ENCODE measurements at places on chromosomes 3 and 15.
A peak's percentile ranks its signal among the peaks of the same experiment; 100 is the strongest.

DNA sequence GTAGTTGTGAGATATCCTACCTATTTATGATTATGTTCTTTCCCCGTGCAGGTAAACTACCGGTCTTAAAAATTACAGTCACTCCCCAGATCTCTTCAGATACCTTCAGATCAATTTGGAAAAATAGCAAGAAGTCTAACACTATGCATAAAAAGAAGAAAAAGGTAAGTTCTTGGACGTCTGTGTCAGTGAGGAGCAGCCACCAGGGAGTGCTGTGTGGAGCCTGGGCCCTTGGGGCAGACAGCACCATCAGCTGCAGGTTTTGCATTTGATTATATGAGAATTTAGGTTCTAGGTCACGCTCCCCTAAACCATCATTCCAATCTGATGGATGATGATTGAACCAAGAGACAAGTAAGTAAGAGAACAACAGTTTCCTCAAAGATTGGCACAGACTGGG lies 8.9 kb upstream of the RNF7 start:
- DNase-seq = peak; percentile 25

GRCh38 chr15:24823473-24823872 lies 131.3 kb upstream of the SNRPN start:
- DNase-seq = no peak

DNA sequence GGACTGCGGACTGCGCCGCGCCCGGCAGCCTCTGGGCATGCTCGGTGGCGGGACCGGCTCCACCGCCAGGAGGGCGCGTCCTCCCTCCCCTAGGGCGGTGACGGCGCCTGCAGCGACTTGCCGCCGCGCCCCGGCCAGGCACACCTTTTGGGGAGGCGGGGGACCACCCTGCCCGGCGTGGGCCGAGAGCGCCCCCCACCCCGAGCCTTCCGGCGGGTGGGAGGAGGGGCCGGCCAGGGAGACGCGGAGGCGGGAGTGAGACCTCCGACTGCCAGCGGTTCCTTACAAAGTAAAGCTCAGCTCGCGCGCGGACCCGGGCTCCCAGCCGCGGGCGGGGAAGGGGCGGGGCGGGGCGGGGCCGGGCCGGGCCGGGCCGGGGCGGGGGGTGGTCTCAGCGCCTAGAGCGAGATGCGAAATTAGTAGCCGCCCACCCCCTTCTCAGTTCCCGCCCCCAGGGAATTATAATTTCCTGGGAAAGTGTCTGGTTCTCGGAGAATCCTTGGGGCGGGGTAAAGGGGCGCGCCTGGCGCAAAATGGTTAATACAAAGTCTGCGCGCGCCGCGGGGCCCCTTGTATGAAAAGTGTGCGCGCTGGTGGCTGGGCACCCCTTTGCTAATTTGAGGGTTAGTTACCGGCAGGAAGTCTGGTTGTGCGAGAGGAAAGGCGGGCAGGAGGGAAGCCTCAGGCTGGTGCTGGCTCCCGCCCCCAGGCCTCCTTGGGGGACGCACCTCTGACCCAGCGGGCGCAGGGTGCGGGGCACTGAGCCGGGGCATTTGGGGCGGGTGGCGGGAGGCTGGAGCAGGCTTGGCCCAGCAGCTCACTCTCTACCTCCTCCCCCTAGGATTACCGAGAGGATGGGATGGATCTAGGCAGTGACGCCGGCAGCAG lies 224.8 kb upstream of the IL12A start:
- DNase-seq = peak; percentile 54

DNA sequence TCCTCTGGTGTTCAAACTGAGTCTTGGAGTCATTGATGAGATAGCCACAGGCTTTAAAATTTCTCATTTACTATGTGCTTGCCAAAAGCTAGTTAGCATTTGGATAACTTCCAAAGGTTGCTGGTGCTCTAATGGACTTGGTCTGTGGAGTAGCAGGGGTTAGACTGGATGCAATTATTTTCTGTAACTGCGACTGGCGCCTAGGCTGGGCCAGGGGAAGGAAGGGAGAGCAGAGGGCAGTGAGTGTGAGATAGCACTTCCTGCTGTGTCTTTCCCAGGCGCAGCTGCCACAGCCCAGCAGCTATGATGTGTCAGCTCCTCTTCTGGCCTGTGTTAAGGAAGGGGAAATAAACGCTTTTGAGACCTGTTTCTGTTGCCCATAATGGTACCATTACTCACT lies 98.6 kb downstream of the MYRIP start:
- DNase-seq = no peak

- no peak for DNase-seq
Observed at GRCh38 chr3:16693820-16694219, 88.6 kb upstream of the DAZL start.

GRCh38 chr3:58623478-58623877 lies 43.1 kb downstream of the FAM3D start:
- DNase-seq = no peak

GRCh38 chr3:160130950-160131349 lies 94.3 kb upstream of the C3orf80 start:
- DNase-seq = no peak

DNA sequence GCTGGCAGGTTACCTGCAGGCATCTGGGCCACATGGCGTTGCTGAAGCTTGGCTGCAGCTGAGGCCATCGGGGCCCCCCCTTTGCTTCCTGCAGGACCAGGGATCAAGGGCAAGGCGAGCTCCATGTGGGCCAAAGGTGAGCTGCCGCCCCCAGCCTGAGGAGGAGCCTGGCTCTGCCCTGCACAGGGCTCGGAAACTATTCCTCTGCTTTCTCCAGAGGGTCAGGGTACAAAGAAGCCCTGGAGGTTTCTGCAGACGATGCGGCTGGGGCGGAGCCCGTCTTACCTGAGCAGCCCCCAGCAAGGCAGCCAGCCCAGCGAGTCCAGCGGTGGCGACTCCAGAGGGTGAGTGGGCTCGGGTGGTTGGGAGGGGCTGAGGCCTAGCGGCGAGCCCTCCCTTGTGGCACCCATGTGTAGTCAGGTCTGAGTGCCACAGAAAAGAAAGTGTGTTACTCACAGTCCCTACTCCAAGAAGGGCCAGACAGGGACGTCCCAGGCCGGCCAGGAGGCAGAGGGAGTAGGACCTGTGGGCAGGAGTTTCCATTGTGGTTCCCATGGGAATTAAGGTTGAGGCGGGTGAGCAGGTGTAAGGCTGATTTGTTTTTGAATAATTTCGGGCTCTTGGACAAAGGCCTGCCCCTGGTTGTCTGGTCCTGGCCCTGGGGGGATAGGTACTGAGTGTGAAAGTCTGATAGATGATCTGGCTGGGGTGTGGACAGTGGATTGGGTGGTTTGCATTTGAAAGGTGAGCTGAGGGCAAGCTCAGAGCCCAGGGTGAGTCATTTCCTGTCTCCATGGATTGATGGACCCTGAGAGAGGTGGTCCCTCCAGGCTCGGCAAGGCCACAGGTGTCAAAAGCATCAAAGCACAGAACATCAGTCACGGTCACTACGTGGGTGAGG lies 25.4 kb downstream of the CFAP100 start:
- no peak for DNase-seq

GRCh38 chr3:74009961-74010844 lies 385.5 kb upstream of the PDZRN3 start:
- DNase-seq = no peak

DNA sequence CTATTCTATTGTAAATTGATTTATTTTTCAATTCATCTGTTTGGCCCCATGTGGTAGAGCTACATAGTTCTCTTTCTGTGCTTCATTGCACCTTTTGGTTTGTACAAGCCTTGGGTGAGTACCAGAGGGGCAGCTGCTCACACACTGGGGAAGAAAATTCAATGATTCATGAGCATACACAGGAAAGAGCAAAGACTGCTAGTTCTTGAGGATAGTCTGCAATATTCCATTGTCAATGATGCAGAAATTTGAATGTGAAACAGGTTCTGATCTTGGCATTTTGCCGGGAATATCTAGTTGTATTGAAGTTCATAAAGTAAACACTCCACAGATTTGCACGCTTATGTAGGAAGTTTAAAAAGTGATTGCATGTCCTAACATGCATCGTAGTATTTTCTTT lies 304.6 kb downstream of the NAALADL2 start:
- no peak for DNase-seq

GRCh38 chr15:82952158-82953081 lies at the start of gene HOMER2:
Gene HOMER2 (minus strand): TSS chr15:82952720. CDS start chr15:82952535, 185 bp downstream.
- peak; percentile 58 for DNase-seq

- DNase-seq = no peak
Observed at GRCh38 chr3:48407542-48408099, 22.3 kb downstream of the PLXNB1 start.

- DNase-seq = peak; percentile 86
Observed at GRCh38 chr15:92097474-92098178, 244.1 kb downstream of the SLCO3A1 start.

GRCh38 chr15:41886741-41887140 lies 7.1 kb downstream of the SPTBN5 start:
- DNase-seq = no peak

GRCh38 chr3:76011121-76011520 lies 225.8 kb upstream of the ZNF717 start:
- DNase-seq = no peak

DNA sequence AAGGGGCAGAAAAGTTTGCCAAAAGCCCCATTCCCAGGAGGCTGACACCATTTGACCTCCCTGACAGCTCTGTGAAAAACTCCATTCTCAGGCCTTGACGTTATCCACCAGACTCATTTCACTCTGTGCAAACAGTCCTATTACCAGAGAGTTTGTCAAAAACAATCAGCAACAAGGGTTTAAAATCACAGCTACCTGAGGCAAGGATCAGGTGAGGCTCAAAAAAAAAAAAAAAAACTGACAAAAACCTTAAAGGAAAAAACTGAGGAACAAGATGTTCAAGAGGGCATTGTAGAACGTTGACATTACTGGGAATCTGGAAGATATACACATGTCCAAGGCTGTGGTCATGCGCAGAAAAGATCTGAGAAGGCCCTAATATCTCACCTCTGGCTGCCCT lies 11.4 kb downstream of the AVEN start:
- DNase-seq = no peak

GRCh38 chr15:77717333-77717990 lies 84.8 kb upstream of the LINGO1 start:
- no peak for DNase-seq

DNA sequence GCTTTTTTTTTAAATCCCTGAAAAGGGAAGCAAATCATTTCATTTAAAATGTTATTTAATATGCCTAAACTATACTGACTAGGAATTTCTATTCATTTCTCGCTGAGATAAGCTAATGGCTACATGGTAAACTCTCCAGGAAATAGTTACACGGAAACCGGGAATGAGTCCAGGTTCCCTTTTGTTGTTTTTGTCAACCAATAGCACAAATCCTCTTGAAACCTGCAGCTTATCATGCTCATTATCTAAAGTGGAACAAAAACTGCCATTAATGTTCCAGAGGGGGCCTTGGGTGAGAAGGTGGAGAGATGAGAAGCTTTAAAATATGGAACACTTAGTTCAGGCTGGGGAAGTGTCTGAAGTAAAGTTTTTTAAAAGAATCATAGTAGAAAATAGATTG lies 113.5 kb upstream of the ALCAM start:
- no peak for DNase-seq

- no peak for DNase-seq
Observed at GRCh38 chr3:48233542-48233941, 7.4 kb upstream of the ZNF589 start.

- no peak for DNase-seq
Observed at GRCh38 chr3:23071296-23071695, 131.8 kb upstream of the UBE2E2 start.

- DNase-seq = peak; percentile 81
Observed at GRCh38 chr3:128415200-128415772, 51.4 kb downstream of the DNAJB8 start.

GRCh38 chr3:37961622-37962431 lies 28.8 kb upstream of the VILL start:
- DNase-seq = no peak

- peak; percentile 21 for DNase-seq
Observed at GRCh38 chr3:197253238-197253947, 45.0 kb downstream of the DLG1 start.

DNA sequence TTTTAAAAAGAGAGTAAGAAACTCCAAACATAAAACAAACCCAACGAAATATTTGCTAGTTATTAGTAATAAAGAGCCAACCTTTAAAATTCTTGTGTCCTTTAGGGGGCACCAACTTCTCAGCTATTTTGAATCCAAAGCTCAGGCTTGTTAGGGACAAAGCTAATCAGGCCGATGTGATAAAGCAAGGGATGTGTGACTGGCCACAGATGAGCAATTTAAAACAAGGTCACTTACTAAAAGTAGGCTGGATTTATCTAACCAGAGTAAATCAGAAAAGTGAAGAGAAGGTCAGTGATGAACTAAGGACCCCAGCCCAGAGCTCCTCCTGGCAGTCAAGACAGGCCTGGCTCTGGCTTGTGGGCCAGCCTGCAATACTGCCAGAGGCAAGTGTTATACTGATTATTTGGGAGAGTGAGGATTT lies 108.5 kb downstream of the CYP19A1 start:
- DNase-seq = peak; percentile 52

- DNase-seq = no peak
Observed at GRCh38 chr15:34837246-34838016, 42.1 kb upstream of the ACTC1 start.

DNA sequence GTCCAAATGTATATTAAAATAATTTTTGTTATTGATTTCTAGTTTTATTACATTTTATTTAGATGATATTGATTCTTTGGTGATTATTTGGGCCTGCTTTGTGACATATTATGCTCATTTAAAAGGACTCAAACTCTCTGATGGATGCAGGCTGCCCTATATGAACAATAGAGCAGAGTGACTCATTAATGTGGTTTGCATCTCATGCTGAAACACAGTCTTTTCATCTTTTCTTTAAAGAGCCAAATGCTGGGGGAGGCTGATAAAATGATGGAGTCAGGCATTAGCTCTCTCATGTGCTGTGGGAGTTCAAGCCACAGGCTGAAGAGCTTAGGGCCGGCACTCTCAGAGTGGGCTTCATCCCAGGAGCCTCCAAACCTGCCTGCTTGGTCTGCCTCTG lies 7.2 kb downstream of the PLA1A start:
- no peak for DNase-seq

GRCh38 chr15:57134851-57135250 lies 216.4 kb downstream of the TCF12 start:
- no peak for DNase-seq

DNA sequence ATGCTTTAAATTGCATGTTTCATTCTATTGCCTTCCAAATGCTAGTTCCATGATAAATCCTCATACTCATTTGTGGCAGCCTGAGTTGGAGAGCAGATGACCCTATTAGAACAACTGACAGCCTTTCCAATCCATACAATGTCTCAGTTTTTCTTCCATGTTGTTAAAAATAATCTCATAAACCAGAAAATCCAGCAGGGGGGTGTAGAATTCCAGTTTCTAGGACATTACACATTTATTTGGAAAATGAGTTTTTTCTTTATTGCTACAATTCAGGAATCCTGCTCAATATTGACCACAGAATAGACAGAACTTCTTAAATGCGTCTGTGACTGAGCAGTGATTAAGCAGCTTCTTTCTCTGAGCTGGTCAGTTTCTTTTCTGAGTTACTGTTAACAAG lies 174.2 kb upstream of the ATP10A start:
- DNase-seq = no peak

- no peak for DNase-seq
Observed at GRCh38 chr3:54917174-54917573, 10.7 kb downstream of the LRTM1 start.
